ENCODE measurements at places on chromosomes 5 and 9.

DNA sequence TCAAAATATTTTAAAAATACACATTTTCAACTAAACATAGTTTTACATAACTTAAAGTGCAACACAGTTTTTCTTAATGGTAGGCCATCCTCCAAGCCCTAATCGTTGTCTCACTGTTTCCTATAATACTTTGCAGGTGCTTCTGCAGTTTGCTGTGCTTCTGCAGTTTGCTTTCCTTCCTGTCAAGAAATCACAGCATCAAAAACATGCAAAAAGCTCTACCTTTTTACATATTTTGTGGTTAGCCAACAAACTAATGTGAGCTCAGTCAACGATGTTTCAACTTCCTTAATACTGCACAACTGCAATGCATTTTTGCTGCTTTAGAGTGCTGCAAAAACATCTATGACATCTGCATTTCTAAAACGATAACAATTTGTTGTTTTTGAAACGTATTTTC, 25.2 kb downstream of the EMB start:
- H3K27me3 ChIP-seq = no peaks in the 10 kb centered on the region
- H3K4me1 ChIP-seq = no peaks in the 10 kb centered on the region
- DNase-seq = no peak
- H3K4me3 ChIP-seq = no peak overlapping the region
- no peak overlapping the region for H3K27ac ChIP-seq
- H3K36me3 ChIP-seq = no peaks in the 10 kb centered on the region

- H3K27me3 ChIP-seq = no peaks in the 10 kb centered on the region
- H3K4me3 ChIP-seq = no peak overlapping the region
- no peak for DNase-seq
Observed at GRCh38 chr5:33994845-33995244, 10.4 kb upstream of the SLC45A2 start.

DNA sequence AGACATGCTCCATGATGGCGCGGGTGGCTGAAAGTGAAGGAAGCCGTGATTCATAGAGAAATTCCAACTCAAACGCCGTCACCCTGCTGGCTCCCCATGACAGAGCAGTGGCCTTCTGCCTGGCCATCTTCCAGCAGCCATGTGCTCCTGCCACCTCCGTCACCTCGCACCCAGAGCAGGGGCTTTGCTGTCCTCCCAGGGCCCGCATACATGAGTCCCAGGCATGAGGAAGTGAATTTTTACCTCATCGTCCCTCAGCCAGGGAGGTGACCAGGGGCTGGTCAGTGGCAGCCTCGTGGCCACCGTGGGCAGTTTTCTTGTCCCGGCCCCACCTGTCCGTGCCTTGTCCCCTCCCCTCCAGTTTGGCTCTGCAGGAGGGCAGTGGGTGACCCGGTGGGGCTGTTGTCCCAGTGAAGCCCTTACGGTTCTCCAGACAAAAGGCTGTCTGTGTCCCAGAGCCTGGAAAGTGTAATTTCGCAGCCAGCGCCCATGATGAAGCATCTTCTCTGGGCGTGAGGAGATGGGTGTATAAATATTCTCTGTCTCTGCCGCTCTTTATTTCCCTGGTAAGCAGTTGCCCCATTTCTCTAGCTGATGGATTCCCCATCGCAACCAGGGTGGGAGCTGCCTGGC, 124.0 kb upstream of the LMX1B start:
- DNase-seq = no peak
- H3K4me1 ChIP-seq = no peaks in the 10 kb centered on the region
- no peak overlapping the region for H3K4me3 ChIP-seq
- H3K27me3 ChIP-seq = no peaks in the 10 kb centered on the region
- H3K36me3 ChIP-seq = no peaks in the 10 kb centered on the region

DNA sequence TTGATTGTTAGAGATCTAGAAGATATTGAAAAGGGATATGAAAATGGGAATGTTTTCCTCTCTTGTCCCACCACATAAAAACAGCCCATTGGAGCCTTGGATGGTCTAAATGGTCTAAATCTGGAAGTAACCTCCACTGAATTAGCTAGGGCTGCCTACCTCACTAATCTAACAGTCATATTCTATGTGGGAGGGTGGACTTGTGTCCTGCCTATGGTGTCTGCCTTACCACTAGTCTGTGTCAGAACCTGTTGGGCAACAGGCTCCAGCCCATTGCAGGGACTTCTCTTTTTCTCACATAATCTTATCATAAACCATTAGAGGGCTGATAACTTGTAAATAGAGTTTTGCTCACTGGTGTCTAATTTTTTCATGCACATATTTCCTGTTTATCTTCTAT, 548.8 kb upstream of the CDH18 start:
- no peak overlapping the region for H3K4me3 ChIP-seq
- H3K27ac ChIP-seq = no peak overlapping the region

GRCh38 chr5:33235824-33236223, 204.9 kb upstream of the TARS1 start:
- no peak overlapping the region for H3K27ac ChIP-seq
- no peak overlapping the region for H3K4me3 ChIP-seq
- no peak for DNase-seq
- H3K27me3 ChIP-seq = no peaks in the 10 kb centered on the region
- H3K4me1 ChIP-seq = no peaks in the 10 kb centered on the region

- peaks cover 25% of the 10 kb centered on the region for H3K36me3 ChIP-seq
- H3K4me1 ChIP-seq = no peaks in the 10 kb centered on the region
- H3K27me3 ChIP-seq = no peaks in the 10 kb centered on the region
- no peak overlapping the region for H3K27ac ChIP-seq
Observed at GRCh38 chr5:71564895-71565294, 22.2 kb upstream of the MCCC2 start.

DNA sequence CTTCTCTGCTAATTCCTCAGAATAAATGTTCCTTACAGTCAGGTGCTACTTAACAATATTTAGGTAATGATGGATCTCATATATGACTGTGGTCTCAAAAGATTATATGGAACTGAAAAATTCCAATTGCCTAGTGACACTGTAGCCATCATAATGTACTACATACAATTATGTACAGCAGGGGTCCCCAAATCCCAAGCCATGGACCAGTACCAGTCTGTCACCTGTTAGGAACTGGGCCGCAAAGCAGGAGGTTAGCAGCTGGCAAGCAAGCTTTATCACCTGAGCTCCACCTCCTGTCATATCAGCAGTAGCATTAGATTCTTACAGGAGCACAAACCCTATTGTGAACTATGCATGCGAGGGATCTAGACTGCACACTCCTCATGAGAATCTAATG, 69.6 kb downstream of the NR2F1-AS1 start:
- H3K4me3 ChIP-seq = no peak overlapping the region
- H3K4me1 ChIP-seq = no peaks in the 10 kb centered on the region
- no peaks in the 10 kb centered on the region for H3K27me3 ChIP-seq
- no peak overlapping the region for H3K27ac ChIP-seq

GRCh38 chr5:109105631-109106267, 304.0 kb downstream of the PJA2 start:
- H3K4me3 ChIP-seq = no peak overlapping the region
- no peaks in the 10 kb centered on the region for H3K27me3 ChIP-seq
- no peaks in the 10 kb centered on the region for H3K36me3 ChIP-seq
- peak overlapping the region; percentile 14 for H3K27ac ChIP-seq

GRCh38 chr9:130530938-130531337, 48.4 kb upstream of the FUBP3 start:
- H3K4me1 ChIP-seq = no peaks in the 10 kb centered on the region
- H3K27me3 ChIP-seq = no peaks in the 10 kb centered on the region
- H3K27ac ChIP-seq = no peak overlapping the region
- no peak overlapping the region for H3K4me3 ChIP-seq
- no peak for DNase-seq
- no peaks in the 10 kb centered on the region for H3K36me3 ChIP-seq

- DNase-seq = no peak
- no peak within 1 kb of the TSS for H3K4me3 ChIP-seq
- H3K4me1 ChIP-seq = no peaks in the 10 kb centered on the region
- H3K27ac ChIP-seq = no peak within 1 kb of the TSS
Observed at GRCh38 chr5:56233230-56233629, at the start of gene ANKRD55. ANKRD55 (minus strand) TSS chr5:56233330; CDS start chr5:56232913, 417 bp downstream.

GRCh38 chr5:132873119-132873929, at the start of gene LEAP2:
LEAP2 (plus strand) TSS chr5:132873668; CDS start chr5:132873695, 27 bp downstream.
- H3K27ac ChIP-seq = no peak within 1 kb of the TSS
- H3K4me1 ChIP-seq = no peaks in the 10 kb centered on the region
- no peak for DNase-seq
- H3K36me3 ChIP-seq = peaks cover 38% of the 10 kb centered on the region
- H3K4me3 ChIP-seq = no peak within 1 kb of the TSS

GRCh38 chr9:115261656-115262081, 143.7 kb upstream of the TNC start:
- H3K4me1 ChIP-seq = peaks cover 18% of the 10 kb centered on the region
- H3K27me3 ChIP-seq = no peaks in the 10 kb centered on the region
- no peak overlapping the region for H3K27ac ChIP-seq
- DNase-seq = no peak
- H3K36me3 ChIP-seq = no peaks in the 10 kb centered on the region

GRCh38 chr9:5846501-5846921, 13.6 kb upstream of the ERMP1 start:
- no peak overlapping the region for H3K27ac ChIP-seq
- no peak for DNase-seq
- no peaks in the 10 kb centered on the region for H3K27me3 ChIP-seq

DNA sequence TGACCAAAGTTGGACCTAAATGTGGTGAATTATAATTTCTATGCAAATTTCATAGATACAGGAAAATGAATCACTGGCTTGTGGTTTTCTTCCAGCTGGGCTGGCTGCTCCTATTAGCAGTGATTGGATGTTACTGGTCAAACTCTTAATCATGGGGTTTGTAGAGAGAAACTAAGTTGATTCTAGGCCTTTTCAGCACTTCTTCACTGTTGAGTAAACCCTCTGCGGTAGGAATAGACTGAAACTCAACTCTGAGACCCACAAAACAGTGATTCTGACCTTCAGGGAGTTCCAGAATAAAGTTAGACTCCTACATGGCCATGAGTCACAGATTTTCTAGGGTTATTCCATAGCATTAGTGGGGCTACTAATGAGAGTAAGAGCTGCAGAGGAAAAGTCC, 47.9 kb upstream of the FKTN start:
- DNase-seq = no peak
- H3K27me3 ChIP-seq = no peaks in the 10 kb centered on the region
- no peak overlapping the region for H3K27ac ChIP-seq

DNA sequence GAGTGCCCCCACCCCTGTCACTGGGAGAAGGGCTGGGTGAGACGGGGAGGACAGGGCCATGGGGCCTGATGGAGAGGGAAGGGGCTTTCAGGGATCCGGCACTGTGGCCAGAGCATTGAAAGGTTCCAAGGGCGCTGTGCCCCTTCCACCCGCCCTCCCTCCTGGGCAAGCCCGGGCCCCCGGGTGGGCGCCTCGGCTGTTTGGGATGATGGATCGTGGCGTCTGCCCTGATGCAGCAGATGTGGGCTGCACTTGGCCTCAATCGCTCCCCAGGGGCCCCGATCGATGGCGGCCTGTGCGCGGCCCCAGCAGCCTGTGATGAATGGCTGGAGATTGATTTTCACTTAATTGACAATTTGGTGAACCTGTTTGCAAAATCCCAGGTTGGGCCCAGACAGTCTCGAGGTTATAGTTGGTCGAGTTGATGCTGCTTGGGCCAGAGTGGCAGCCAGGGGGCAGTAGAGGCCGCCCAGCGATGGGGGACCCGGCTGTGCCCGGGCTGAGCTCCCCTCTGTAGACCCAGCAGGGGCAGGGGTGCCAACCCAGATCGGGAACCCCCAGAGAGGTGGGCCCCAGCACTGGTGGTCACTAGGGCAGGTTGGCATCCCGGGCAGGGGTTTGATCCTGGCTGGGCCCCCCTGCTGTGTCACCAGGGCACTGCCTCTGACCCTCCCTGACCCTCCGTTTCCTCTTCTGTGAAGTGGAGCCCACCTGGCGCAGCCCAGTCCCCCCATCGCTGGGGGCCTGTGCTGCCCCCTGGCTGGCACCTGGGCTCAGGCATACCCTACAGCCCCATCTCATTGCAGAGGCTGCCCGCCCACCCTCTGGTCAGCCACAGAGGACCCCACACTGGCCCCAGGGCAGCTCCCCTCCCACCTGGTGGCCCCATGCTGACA, 34.7 kb downstream of the LHX3 start:
- H3K4me3 ChIP-seq = no peak overlapping the region
- H3K27me3 ChIP-seq = no peaks in the 10 kb centered on the region
- H3K27ac ChIP-seq = no peak overlapping the region
- no peaks in the 10 kb centered on the region for H3K36me3 ChIP-seq
- H3K4me1 ChIP-seq = no peaks in the 10 kb centered on the region

- H3K4me1 ChIP-seq = no peaks in the 10 kb centered on the region
- H3K4me3 ChIP-seq = no peak overlapping the region
- no peak for DNase-seq
- H3K27me3 ChIP-seq = no peaks in the 10 kb centered on the region
- no peak overlapping the region for H3K27ac ChIP-seq
- H3K36me3 ChIP-seq = no peaks in the 10 kb centered on the region
Observed at GRCh38 chr5:53430618-53431252, 49.7 kb upstream of the FST start.

DNA sequence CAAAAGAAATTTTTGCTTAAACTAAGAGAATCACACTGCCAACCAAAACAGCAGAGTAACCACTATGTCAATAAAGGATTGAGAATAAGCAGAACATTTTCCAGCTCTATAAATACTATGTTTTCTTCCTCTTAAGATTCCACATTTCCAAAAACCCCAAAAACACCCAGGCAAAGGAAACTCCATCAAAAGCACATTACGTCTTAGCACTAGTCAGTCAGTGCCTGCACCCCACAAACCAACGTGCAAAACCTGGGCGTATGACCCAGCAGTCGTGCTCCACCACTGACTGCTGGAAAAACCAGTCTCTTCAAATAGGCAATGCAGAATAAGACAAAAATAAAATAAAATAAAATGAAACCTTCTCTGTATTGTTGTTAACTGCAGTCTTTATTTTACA, 85.3 kb downstream of the GNAQ start:
- peak overlapping the region; percentile 11 for H3K4me3 ChIP-seq
- H3K36me3 ChIP-seq = no peaks in the 10 kb centered on the region
- H3K27me3 ChIP-seq = no peaks in the 10 kb centered on the region
- H3K4me1 ChIP-seq = peaks cover 62% of the 10 kb centered on the region
- DNase-seq = no peak

DNA sequence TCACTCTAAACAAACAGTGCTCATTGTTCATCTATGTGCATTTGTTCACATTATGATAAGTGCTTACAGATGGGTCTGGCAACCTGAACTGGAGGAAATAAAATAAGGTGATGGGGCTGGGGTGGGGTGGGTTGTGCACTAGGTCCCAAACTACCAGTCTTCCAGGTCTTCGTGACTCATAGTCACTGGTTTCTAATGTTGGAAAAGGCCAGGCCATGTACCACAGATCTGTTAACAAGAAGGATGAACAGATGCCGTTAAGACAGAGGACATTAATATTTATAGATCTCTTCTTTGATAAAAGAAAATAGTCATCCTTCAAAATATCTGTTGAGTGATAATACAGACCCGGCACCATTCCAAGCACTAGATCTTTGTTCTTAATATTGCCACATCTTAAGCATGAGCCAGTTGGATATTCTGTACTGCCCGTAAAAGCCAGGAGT, 71.4 kb upstream of the STARD4 start:
- no peaks in the 10 kb centered on the region for H3K36me3 ChIP-seq
- H3K4me3 ChIP-seq = no peak overlapping the region
- no peak for DNase-seq
- no peaks in the 10 kb centered on the region for H3K27me3 ChIP-seq
- H3K27ac ChIP-seq = no peak overlapping the region
- no peaks in the 10 kb centered on the region for H3K4me1 ChIP-seq

All from tibial artery (tissue), 4 donors.